HuH-7 (cell line): ENCODE measurements at places on chromosomes 16 and 17.

DNA sequence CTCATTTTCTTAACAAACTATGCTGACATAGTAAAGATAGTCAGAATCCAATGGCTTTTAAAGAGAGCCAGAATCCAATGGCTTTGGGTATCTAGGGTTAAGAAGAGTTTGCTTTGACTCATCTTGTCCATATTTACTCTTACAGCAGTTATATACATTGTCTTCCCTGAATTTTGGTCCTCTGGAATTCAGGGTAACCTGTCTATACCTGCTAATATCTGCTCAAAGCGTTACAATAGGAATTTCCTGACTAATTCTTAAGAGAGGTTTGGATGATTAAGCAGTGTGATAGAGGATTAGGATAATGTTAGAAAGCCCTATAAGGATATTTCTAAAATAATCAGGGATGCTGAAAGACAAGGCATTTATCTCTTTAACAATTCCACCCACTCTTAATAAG is 2.0 kb upstream of the CDH8 start:
- DNase-seq = no peak

DNA sequence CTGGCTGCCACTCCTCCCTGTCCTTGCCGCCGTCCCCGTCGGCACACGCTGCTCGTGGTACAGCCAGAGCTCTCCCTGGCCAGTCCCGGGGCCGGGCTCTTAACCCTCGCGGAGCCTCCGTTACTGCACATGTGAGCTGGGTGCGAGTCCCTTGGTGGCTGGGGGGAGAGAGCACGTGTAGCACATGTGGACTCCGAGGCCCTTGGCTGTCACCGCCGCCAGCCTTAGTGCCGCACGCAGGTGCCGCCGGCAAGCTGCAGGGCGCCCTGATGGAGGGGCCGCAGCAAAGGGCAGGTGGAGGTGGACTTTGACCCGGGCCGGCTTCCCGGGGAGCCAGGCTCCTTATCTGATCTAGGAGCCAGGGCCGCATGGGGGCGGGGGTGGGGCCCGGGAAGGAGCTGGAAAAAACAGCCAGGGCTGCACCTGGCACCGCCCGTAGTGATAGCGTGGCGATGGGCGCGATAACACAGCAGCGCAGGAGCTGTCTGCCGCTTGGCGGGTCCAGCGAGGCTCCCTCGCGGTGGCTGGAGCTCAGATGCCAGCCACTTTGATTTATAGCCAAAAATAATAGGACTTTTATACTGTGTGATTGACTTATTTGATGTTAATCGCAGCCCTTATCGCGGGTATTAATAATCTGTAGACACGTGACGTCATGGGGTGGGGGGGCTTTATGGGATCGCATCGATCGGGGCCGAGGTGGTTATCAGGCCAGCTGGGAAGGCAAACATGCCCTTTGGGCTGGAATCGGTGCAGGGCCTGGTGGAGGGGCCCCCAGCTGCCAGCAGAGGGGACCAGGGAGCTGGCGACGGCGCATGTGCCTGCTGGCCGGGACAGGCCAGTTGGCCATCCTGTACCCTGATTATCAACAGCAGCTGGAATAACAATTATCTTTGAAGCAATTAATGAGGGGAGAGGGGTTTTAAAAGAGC is 35.1 kb downstream of the ZFPM1 start:
- DNase-seq = peak; percentile 99

GRCh38 chr16:85935391-85935973 is 36.5 kb downstream of the IRF8 start:
- no peak for DNase-seq

DNA sequence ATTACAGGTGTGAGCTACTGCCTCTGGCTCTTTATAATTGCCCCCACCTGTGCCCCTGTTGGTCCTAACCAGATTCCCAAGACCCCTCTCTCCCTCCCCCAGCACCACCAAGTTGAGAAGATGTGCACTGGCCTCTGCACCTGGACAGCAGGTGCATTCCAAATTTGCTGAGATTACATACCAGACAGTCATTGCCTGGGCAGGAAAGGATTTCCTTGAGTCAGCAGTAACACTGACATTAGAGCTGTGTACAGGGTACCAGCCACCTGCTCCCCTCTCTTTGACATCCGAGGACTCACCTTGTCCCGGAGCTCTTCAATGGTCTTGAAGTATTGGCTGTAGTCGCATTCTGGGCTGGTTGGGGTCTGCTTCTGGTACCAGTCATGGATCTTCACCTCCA is 659 bp downstream of the KRT15 start:
- DNase-seq = no peak

DNA sequence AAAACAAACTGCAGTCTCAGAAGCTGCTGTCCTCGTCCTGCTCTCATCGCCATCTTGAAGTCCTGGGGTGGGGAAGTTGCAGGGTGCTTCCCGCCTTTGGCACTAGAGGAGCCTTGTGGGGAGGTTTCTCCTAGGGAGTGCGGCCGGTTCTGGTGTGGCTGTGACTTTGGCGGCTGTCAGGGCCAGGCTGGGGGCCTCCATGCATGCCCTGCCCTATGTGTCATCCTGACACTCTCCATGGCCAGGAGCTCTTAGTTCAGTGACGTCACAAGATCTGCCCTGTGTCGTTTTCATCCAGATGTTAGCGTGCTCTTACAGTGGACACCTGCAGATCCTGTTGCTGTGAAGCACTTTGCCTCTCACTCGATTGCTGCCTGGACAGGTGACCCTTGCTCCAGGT is 49.6 kb downstream of the PLD6 start:
- DNase-seq = no peak

DNA sequence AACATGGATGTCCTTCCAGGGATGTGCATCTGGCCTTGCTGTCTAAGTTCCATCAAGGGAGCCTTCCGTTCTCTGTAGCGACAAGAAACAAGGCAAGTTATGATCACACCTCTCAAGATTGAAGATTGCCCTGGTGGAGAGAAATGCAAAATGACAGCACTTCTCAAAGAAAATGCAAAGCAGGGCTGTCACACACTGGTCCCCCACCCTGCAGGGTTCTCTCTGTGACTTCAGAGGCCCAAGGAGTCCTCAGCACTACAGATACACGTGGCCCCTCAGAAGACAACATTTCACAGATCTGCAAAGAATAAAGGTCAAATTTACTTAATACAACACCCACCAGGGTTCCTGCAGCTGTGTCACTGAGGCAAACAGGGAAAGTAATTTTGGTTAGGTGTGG is 60.7 kb upstream of the TEX2 start:
- DNase-seq = no peak

- DNase-seq = no peak
Measured at GRCh38 chr17:40452216-40452787, 9.1 kb downstream of the IGFBP4 start.
